Activated naive CD8-positive, alpha-beta T cell treated with anti-CD3 and anti-CD28 coated beads for 36 hours (primary cell): ENCODE measurements at places on chromosomes 13 and 19.

GRCh38 chr19:6038634-6039405 is 60.9 kb upstream of the RANBP3 start:
- DNase-seq = peak; percentile 62

- DNase-seq = no peak
Observed at GRCh38 chr13:99335603-99336002, 28.4 kb upstream of the GPR183 start.

- DNase-seq = no peak
Observed at GRCh38 chr13:40671956-40672764, 5.7 kb upstream of the FOXO1 start.

DNA sequence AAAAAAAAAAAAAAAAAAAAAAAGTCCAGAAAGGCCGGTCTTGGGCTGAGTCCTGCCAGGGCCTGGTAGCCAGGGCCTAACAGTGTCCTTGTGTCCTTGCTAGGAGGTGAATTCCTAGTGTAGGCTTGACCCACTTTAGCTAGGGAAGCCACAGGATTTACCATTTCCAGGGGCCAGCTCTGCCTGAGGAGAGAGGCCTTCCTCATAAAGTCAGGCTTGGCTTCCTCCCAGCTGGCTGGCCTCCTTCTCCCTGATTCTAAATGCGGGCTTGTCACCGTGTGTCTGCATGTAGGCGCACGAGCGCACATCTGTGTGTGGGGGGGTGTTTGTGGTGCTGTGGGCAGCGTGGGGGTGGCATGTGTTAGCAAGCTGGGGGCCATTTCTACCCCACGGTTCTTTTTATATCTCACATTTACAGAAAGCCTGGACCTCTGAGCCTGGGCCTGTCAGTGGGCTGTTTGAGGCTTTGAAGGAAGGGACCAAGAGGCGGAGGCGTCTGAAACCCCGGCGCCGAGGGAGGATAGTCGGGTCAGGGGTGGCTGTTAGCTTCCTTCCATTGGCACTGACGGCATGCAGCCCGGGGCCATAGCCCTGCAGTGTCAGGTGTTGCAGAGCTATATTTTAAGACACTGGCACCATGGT is 31.7 kb downstream of the IER2 start:
- peak; percentile 54 for DNase-seq

DNA sequence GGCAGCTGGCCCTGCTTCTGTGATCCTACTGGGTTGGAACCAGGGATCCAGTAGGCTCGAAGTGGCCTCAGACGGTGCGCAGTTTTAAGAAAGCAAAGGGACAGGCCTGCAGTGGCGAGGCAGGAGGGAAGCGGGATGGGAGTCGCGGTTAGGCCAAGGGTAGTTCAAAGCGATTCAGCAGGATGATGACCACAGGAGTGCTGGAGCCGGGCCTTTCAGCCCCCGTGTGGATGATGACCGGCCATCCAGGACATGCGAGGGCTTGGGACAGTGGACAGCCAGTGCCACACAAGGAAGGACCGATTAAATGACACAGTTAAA is 854 bp downstream of the RNASEH2B start:
- no peak for DNase-seq

DNA sequence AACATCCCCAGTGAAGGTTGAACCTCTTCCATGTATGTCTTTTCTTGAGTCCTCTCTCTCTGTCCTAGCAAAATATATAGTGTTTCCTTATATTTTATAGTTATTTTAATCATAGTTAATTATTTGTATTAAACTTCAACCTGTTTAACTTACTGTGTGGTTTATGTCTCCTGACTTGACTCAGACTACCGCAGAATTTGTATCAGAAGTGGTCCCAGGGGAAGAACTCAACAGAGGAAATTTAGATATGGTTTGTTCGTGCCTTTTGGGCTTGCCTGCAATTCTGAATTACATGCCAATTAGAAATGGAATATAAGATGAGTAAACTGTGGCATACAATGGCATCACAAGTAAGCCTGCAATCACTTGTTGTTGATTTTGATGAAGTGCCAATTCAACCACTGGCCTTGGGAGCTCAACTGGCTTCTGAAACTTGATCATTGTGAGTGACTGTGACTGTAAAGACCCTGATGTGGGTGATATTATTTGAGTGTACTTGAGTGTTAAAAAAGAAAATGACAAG is 1459.5 kb upstream of the PCDH20 start:
- no peak for DNase-seq

DNA sequence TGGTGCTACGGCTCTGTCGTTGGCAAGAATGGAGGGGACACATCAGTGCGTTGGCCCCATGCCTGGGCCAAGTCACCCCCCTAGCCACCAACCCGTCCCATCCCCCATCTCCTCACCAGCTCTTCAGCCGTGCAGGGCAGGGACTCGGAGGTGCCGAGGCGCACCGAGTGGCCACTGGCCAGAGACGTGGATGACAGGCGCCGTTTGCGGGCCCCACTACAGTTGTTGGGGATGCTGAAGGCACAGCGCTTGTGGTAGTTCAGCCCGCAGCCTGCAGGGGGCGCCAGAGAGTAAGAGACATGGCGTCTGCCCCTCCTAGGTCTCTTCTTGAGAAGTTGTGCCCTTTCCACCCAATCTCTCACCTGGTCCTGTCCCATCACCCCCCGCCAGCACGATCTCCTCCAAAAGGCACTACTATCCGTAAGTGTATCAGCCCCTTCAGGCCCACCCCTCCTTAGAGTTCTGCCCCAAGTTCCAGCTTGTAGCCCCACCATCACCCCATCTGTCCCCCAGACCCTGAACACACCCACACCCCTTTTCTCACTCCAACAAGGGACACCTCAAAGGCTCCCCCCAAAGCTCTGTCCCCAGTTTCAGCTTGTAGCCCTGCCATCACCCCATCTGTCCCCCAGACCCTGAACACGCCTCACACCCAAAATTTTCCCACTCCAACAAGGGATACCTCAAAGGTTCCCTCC is 12.4 kb downstream of the PRKD2 start:
- peak; percentile 79 for DNase-seq

DNA sequence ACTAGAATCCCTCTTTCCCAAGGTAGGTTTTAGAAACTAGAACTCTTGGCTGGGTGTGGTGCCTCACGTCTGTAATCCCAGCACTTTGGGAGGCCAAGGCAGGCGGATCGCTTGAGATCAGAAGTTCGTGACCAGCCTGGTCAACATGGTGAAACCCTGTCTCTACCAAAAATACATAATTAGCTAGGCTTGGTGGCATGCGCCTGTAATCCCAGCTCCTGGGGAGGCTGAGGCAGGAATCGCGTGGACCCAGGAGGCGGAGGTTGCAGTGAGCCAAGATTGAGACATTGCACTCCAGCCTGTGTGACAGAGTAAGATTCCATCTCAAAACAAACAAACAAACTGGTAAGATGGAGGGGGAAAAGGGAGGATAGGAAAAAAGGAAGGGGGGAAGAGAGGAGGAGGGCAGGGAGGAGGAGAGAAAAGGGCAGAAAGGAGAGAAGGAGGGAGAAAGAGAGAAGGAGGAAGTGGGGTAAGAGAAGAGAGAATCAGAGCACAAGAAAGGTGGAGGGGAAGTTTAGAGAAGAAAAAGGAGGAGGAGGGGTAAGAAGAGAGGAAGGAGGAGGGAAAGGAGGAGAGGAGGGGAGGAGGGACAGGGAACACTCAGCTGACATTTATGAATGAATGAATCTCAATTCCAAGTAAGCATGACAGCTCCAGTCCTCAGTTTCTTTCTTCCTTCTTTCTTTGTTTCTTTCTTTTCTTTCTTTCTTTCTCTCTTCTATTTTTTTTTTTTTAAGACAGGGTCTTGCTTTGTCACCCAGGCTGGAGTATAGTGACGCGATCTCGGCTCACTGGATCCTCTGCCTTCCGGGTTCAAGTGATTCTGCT is 2.6 kb upstream of the SLC27A1 start:
- DNase-seq = no peak

- DNase-seq = peak; percentile 31
Observed at GRCh38 chr19:29263305-29264135, 50.6 kb upstream of the UQCRFS1 start.

DNA sequence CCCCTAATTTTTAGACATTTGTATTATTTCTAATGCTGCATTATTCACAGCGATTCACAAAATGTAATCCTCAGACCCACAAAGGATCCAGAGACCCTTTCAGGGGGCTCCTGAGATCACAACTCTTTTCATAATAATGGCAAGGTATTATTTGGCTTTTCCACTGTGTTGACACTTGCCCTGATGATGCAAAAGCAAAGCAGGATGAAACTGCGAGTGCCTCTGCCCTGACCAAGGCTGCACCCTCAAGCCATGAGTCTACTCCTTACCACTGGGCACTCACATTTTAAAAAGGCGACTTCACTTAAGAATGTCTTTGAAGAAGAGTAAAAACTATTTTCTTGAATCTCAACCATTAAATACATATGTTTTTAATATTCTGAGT is 11.4 kb downstream of the ELF1 start:
- DNase-seq = no peak

DNA sequence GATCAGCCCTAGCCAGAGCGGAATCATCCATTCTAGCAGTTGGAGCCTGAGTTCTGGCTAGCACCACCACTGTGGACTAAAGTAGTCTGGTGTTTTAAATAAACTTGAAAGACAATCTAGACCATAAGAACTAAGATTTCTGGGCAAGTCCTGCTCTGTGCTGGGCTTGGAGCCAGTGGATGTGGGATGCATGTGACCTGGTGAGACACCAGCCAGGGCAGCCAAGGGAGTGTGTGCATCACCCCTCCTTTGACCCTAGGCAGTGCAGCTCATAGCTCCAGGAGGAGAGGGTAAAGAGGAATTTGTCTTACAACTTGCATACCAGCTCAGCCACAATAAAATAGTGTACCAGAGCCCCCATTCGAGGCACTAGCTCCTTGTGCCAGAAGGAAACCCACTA is 21.0 kb downstream of the ITGBL1 start:
- DNase-seq = no peak

GRCh38 chr13:50222569-50223332 is 207.5 kb downstream of the KCNRG start:
- DNase-seq = no peak

DNA sequence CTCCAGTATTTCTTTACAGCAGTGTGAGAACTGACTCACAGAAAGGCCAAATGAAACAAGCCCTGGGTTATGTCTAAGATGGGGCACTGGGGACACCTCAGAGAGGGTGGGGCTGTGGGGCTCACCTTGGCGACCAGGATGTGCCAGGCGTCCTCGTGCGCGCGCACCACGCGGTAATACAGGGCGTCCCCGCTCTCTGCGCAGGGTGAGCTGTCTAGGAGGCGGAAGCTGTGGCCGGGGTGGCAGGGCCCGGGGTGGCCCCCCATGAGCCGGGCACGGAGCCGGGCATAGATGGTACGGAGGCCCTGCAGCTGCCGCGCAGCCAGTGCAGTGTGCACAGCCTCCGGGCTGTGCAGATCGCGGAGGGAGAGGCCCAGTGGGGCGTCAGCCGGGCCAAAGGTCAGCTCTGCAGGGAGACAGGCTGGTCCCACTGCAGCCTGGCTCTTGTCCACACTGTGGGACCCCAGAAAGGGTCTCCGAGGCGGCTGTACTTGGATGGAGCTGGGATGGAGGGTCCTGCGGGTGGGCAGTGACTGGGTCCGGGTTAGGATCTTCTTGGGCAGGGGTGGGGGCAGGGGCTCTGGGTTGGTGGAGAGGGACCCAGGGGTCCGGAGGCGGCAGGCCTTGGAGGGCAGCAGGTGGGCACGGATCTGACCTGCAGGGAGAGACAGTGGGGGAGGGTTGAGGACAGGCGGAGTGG is 3.4 kb downstream of the PEAK3 start:
- DNase-seq = no peak

- no peak for DNase-seq
Observed at GRCh38 chr13:60328073-60328472, 68.9 kb upstream of the TDRD3 start.

DNA sequence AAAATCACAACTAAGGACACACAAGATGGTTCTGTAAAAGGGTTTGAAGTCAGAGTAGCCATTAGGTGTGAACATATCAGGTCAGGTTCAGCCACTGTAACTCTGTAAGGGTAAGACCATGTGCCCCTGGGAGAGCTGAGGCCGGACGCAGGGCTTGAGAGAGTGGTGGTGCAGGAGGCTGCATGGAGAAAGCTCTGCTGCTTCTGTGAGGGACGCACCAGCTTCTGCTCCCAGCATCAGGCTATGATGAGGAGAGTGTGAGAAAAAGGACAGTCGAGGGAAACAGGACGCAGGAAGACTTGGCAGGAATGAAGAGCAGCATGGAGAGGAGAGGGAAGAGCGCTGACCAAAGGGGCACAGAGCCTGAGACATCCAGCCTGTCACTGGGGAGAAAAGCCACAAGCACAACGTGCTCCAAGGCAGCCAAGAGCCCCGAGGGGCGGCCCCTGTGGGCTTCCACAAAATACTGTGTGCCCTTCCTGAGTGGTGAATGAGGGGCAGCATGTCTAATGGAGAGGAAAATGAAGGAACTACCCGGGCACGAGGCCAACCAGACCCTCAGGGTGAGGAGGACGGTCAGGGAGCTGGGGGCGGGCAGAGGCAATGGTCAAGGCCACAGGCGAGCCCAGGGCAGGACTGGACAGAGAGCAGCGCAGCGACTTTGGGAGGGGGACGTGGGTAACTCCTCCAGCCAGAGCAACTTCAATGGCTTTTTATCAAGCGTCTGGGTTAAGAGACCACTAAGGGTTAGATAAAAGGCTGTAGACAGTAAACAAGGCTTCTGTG is 107.7 kb downstream of the COL4A1 start:
- no peak for DNase-seq

DNA sequence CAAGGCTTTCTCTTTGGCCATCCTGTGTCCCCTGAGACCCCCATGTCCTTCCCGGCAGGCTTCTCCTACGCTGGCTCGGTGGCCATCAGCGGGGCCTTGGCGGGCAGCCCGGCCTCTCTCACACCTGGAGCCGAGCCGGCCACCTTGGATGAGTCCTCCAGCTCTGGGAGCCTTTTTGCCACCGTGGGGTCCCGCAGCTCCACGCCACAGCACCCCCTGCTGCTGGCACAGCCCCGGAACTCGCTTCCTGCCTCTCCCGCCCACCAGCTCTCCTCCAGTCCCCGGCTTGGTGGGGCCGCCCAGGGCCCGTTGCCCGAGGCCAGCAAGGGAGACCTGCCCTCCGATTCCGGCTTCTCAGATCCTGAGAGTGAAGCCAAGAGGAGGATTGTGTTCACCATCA is 14.2 kb downstream of the PLEKHJ1 start:
- DNase-seq = no peak

DNA sequence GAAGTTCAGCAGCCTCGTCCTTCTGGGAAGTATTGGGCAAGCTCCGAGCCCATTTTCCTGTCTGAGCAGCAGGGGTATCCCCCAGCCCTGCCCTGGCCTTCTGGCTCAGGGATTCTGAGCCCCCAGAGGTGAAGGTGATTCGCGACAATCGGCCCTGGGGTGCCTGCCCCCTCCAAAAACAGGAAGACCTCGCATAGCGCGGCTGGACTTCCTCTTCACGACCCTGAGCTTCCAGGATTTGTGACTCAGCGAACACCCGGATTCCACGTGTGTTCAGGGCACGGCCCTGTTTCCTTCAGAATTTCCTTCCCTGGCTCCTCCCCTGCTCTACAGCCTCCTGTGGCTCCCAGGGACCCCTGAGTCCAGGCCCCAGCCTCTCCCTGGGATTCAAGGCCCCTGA is at the start of gene SEMA6B:
TSS of gene SEMA6B (minus strand) at position 116 of the 400 bp plus-strand sequence. CDS start 1,227 bp downstream, outside the sequence.
- no peak for DNase-seq

DNA sequence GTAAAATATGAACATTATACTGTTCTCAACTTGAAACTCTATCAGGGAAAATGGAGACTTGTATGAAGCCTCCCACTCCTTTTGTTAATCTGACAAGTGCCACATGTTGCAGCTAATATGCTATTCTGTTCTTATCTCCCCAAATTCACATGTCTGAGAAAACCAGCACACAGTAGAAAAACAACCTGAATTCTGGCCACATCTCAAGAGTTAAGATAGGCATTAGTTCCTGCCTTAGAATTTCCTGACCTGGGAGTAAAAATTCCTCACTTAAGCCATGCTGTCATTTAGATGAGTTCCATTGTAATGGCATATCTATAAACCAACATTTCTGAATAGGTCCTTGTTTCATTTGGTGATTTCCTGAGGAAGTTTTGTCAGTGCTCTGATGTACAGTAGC is 1098.5 kb downstream of the EFNB2 start:
- no peak for DNase-seq

- DNase-seq = no peak
Observed at GRCh38 chr19:13761423-13761822, 2.9 kb upstream of the MRI1 start.
